Fibroblast of mammary gland (primary cell): ENCODE measurements at places on chromosomes 1 and 21.

DNA sequence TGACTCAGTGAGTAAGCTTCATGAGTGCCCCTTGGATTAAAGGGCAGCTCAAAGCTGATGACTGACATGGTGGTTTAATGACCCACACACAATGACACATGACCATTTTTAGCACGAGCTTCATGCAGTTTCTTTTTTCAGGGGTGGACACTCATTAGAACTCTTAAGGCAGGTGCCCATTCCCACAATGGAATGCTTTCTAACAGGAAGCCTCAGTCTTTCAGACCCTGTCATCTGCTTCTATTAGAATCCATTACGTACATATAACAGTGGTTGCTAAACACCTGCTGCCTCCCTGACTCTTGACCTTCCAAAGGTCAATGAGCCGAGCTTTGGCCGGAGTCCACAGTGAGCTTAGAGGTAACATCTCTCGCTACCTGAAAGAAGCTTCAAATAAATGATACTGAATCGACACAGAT is 27.4 kb downstream of the AKNAD1 start:
- peak; percentile 89 for DNase-seq

DNA sequence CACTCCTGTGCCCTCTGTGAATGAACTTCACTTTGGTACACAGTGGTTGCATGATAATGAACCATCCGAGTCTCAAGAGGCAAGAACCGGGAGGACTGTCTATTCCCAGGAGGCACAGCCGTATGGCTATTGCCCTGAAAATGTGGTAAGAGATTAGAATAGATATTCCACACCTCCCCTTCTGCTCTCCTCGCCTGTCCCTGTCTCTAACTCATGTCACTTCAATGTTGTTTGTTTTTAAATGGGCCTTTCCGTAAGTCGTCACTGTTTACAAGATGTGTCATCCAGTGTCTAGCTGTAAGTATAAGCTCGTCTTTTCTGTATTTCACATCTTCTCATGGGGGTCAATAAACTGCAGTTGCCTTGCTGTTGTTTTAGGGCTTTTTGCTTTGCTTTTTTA is 122.2 kb downstream of the PATJ start:
- DNase-seq = no peak

DNA sequence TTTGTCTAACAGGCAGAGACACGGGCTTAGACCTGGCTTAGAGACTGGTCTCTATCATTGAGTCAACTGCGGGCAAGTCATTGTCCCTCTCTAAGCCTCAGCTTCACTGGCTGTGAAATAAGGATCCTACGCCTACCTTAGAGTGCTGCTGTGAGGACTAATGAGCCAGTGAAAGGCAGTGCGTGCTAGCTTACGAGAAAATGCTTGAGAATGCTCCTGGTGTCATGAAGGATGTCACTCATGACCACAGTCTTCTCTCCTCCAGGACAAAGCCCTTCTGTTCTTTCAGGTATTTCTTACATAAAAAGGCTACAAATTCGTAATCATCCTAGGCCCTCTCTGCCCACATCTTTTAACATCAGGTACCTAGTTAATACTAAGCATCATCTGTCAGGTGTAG is 16.5 kb upstream of the A3GALT2 start:
- no peak for DNase-seq

DNA sequence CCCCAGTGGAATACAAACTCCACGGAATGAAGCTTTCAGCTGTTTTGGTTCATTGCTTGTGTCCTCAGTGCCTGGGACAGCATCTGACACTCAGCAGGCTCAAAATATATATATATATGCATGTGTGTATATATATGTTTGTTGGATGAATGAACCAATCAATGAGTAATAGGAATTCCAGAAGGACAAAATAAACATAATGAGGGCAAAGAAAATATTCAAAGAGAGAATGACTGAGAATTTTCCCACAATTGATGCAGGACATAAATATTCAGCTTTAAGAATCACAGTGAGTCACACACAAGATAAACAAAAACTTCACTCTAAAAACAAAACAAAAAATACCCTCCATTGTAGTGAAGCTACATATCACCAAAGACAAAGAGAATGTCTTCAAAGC is 64.0 kb downstream of the CHD5 start:
- DNase-seq = peak; percentile 43

GRCh38 chr21:35428489-35428888 is 379.4 kb upstream of the RUNX1 start:
- DNase-seq = peak; percentile 61

- peak; percentile 46 for DNase-seq
These were observed 35.8 kb downstream of the NDUFS5 start for GRCh38 chr1:39061951-39062350.

DNA sequence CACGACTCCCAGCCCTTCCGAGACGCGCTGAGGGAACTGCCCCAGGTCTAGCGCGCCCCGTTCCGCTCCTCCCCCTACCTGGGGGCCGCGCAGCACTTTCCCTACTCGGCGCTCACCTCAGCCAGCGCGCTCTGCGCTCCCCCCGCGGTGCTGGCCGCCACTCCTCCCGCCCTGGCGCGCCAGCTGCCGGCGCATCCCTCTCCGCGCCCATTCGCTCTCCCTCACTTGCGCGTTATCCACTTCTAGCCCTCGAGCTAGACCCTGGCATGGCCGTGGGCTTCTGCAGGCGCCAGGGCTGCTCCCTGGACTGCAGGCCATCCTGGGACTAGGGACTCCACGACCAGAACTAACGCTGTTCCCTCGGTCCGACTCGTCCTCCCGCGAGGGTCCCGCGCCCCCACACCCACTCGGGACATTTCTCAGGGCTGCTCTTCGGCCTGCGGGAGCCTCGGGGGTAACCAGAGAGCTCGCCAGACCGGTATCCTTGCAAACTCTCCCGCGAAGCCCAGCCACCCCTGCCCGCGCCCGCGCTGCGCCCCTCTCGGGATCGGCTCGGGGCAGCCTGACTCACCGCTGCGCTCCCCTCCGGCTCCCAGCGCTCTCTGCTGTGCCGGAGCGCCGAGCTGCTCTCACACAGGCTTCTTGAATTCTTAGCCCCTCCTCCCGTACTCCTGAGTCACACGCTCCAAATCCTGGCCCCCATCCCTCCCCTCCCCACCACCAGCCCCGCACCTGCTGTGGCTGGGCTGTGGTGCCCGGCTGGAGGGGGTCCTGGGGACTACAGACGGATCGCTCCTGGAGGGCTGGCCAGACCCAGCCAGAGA is at the start of gene NGF:
Gene NGF (minus strand): TSS at position 617 of the 824 bp plus-strand sequence. CDS start 51,454 bp downstream, outside the sequence.
- DNase-seq = peak; percentile 73

DNA sequence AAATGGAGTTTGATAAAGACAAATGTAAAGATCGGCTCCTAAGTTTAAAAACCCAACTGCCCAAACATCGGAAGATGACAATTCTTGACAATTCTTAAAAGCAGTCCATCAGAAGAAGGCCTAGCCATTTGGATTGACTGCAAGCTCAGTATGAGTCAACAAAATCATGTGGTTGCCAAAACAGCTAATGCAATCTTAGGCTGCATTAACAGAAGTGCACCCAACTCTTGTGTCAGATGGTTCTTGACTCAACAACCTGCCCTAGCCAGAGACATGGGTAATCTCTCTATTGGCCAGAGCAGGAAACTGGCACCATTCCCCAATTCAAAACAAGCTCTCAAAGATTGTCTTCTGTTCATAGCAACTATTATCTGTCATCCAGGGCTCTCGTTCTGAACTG is 9.9 kb upstream of the NCF2 start:
- DNase-seq = peak; percentile 97

DNA sequence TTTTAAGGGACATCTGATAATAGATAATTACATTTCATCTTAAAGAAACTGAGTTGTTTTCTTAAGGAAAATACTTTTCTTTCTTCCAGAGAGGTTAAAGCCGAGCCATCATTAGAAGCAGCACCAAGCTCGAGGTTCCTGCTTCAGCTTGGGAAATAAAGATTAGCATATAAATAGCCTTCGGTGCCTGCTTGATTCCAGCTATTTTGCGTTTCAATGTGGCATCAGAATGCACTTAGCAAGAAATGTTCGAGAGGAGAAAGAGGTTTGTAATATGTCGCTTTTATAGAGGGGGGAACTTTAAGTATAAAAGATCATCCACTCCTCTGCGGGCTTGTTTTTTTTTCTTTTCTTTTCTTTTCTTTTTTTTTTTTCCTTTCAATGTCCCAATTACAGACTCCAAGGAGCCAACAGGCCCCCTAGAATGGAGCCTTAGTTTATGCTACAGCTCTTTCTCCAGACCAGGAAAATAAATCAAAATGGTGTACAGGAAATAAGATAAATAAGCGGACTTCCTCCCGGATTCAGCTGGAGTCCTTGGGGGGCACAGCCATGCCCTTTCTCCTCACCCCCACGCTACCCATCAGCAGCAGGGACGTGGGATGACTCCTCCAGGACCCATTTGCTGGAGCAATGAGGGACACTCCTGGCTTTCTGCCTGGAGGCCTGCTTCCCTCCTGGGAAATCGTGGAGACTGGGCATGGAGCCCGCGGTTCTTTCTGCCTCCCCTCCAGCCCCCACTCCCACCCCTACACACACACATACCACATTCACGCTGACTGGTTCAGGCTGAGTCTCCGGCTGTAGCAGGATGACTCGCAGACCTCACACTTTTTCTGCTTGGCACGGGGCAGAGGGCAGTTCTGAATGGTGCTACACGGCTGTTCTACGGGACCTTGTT is 131.6 kb downstream of the RRAGC start:
- DNase-seq = peak; percentile 88

GRCh38 chr21:43858806-43859648 is 6.0 kb upstream of the AGPAT3 start:
- DNase-seq = no peak

GRCh38 chr1:82116105-82116504 is 315.4 kb downstream of the ADGRL2 start:
- DNase-seq = no peak

DNA sequence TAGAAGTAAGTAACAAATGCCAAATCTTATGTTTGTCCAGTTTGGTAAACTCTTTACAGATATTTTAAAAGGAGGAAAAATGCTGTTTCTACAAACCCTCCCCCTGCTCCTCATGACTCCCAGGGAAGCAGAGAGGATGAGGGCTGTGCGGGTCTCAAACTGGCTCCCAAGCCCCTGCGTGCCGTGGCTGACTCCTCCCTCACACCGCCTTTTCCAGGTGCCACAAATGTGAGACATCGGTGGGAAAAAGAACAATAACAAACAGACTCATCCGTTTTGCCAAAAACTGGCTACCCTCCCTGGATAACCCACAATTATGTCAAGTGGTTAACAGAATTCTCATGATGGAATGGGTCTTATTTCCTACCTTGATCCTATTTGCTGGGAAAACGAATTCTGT is 594.6 kb downstream of the PTPRU start:
- DNase-seq = no peak

DNA sequence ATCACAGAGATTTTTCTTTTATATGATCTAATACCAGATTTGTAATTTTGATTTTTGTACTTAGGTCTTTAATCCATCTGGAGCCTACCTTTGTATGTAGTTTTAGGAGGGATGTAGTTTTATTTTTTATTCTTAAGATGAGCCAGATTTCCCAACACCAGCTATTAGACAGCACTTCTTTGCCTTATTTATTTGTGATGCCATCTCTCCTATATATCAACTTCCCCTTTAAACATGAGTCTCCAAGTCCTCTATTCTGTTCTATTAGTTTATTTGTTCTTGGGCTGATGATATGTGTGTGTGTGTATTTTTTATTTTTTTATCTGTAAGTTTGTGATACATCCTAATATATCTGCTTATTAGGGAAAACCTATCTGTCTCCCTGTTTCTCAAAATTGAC is 94.2 kb downstream of the PHTF1 start:
- DNase-seq = no peak

- no peak for DNase-seq
These were observed 44.8 kb downstream of the PRDM15 start for GRCh38 chr21:41834252-41834925.

- peak; percentile 99 for DNase-seq
These were observed 14.1 kb upstream of the DEGS1 start for GRCh38 chr1:224168859-224169380.

GRCh38 chr1:83516369-83516768 is 482.6 kb downstream of the TTLL7 start:
- DNase-seq = peak; percentile 88

DNA sequence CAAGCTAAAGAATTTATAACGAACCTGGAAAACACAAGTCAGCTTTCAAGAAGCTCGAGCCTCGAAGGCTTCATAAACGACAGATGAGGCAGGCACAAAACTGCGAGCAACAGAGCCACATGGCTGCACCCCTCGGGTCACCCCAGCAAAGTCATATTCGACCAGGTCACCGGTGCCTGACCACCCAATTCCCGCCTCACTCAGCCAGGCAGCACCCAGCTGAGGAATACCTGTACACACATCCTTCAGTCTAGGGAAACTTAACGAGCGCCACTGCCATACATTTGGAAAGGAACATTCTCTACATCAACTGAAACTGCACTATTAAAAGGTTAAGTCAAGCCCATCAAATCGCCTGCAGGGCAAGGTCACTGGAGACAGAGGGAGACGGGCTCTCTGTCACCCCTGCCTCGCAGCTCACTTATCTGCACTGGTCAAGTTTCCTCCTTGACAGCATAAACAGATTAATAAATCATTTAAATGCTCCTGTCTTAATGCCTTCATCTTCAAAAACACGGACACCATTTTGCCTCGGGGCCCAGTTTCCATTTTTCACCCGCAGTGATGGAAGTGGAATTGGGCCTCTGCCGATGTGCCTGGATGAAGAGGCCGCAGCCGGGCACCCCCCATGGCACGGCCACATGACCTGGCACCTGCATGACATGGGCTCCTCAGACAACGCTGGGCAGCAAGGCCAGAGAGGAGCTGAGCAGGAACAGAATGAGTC is 20.6 kb downstream of the NPHP4 start:
- no peak for DNase-seq

DNA sequence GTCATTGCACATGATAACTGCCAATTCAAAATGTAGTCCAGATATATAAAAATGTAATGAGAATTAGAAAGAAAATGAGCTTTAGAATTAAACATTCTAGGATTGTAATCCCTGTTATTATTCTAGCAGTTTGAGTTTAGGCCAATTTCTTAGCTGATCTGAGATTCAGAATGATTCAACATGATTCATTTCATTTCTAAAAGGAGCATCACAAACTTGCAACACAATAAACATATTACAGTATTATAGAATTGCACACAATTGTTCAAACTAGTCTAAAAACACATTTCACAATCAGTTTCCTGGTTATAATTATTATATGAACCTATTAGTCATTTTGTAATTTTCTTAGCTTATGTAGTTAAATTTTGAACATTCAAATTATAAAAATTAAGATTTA is 43.3 kb upstream of the TSHB start:
- peak; percentile 64 for DNase-seq

- no peak for DNase-seq
These were observed 1.0 kb downstream of the NPR1 start for GRCh38 chr1:153679337-153680119.
